A549 (cell line): ENCODE measurements at places on chromosomes 6 and 20.
A peak's percentile ranks its signal among the peaks of the same experiment; 100 is the strongest.

GRCh38 chr6:150076196-150076893 lies 7.4 kb upstream of the ULBP3 start:
- peak; percentile 6 for DNase-seq

DNA sequence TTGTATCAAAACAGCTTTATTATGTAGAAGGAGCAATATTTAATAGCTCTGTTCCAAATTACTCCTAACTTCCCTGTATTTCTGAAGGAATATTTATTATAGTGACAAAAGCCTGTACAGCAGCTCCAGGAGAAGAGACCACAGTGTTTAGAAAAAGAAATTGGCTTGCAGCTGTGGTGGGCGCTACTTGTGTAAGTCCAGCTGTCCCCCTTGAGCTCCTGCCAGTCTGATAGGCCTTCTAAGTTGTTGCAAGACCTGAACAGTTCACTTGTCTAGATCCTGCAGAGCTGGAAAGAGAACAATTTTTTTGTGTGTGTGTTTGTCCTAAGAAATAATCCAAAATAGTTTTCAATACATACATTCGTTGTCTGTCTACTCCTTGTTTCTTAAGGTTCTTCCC lies 86.6 kb downstream of the JARID2 start:
- no peak for DNase-seq

DNA sequence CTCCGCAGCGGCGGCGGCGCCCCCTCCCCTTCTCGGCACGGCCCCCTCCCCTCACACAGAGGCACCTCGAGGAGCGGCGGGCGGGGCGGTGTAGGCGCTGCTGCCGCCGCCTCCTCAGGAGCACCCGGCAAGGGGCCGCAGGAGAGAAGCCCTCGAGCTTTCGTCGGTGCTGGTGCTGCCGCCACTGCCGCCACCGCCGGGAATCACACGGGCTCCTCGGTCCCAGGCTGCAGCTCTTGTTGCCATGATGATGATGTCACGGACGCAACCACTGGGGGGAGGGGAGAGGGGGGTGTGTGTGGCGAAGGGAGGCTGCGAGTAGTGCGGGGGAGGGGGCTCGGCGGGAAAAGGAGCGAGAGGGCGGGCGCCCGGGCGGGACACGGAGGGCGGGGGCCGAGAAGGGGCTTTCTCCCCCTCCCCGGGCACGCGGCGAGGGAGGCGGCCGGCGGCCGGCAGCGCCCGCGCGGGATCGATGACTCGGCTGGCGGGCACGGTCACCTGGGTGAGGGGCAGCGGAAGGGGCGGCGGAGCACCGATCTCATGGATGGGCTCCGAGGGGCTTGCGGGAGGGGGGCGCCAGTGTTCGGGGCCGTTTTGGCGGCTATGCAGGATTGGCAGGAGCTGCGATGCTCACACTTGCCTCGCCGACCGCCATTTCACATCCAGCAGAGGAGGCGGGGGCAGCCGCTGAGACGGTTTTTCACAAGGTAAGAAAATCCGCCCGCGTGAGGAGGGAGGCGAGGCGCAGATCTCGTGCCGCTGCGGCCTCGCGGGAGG lies at the start of gene REV3L:
TSS of gene REV3L (minus strand) at position 260 of the 777 bp plus-strand sequence. CDS start 330 bp downstream, outside the sequence.
- peak; percentile 49 for DNase-seq

DNA sequence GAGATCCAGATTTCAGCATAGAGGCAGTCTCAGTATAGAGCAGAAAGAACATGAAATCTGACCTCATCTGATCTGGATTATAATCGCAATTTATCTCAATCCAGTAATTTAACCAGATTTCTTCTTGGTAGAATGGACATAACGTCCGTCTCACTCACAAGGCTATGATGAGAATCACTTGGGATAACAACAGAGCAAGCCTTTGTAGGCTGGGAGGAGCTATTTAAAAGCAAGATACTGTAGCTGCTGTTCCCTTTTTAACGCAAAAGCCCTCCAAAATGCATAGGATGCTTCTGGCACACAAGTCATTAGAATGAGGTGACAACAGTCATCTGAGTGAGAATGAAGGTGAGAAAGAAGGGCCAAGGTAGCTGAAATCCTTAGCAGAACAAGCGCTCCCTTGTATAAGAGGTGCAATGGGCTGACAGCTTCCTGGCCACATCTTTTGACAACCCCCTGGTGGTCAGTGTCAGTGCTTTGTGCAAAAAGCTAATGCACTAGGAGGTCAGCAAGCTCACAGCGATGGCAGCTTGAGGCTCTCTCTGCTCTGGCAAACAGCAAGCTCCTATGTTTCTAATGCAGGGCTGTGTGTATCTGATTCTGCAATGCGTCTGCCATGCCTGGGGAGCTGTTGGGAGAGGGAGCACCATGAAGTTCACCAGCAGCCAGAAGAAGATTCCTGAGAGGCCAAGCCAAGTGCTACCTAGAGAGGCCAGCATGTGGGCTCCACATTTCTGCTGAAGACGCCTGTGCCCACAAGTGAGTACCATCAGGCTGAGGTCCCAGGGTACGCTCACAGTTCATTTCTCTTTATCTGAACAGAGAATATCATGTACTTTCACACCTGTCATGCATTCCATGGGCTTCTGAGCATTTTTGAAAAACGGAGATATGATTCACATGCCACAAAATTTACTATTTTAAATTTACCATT lies 16.2 kb downstream of the METTL24 start:
- DNase-seq, result peak; percentile 28

GRCh38 chr20:35359335-35359950 lies 52.3 kb downstream of the UQCC1 start:
- no peak for DNase-seq

GRCh38 chr20:21110811-21111210 lies 4.7 kb upstream of the LINC00237 start:
- DNase-seq, result no peak

GRCh38 chr6:150535151-150535804 lies 64.4 kb upstream of the PLEKHG1 start:
- no peak for DNase-seq

DNA sequence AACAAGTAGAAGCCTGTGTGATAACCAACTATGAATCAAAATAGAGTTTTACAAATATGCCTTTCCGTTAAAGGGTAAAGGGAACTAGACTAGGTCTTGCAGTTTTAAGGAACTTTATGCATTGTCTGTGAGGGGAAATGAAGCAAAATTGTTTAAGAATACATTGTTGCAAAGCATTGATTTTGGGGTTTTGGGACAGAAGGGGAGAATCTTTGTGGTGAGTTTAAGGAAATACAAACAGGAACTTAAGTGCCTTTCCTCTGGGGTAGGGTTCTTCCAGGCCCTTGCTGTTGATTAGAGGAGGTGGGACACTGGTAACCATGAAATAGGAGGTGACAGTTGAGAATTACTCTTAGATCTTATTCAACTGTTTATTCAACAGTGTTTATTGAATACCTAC lies 4.7 kb downstream of the MAPK14 start:
- no peak for DNase-seq

DNA sequence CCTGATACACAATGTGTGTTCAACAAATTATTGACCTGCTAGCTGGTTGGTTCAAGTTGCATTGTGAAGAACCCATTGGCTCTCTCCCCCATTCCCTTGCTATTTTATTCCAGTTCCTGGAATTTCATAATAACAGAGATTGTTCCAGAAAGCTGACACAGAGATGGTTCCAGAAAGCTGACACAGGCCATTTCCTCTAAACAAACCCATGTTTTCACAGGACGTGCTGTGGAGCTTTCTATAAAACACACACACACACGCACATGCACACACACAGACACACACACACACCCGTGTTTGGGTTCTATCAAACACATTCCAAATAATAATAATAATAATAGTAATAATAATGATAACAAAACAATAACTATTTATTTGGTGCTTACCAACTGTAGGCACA lies 259.1 kb downstream of the CLIC5 start:
- DNase-seq, result no peak

GRCh38 chr6:148212366-148212765 lies 130.3 kb upstream of the SASH1 start:
- DNase-seq, result no peak

DNA sequence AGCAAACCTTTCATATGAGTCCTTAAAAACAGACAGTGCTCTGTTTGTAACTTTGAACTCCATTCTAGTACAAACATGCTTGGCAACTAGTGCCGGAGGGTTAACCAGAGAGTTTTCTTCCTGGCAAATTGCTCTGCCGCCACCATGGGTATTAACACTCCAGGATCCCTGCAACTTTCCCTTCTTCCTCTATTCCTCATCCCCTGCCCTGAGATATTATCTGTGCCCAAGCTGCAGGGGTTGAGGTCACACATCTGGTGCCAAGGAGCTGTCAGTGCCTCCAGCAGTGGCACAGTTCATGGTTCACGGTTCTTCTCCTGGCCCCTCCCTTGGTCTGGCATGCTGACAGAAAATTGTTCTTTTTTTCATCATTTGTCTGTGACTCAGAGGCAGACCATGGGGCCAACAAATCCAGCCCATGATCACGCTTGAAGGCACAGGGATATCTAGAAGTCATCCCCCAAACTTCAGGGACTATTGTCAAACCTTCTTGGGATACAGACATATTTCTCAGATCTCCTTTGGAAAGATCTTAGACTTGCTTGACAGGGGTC lies 77.5 kb downstream of the ATXN1 start:
- no peak for DNase-seq

DNA sequence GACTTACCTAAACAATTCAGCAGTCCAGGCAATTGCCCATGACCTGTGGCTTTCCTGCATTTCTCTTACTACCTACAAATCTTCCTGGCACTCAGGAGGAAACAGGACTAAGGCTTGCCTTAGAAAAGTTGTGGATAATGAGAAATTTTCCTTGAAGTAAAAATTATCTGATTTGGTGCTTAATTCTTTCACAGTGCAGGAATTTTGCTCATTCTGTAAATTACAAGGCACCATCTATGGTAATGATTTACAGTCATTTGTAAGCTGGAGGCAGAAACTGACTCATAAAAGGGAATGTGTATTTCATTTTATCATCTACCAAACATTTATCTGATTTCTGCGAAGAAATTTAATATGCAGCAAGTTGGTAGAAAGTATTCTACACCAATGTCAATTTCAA lies 211.5 kb upstream of the FKBP1C start:
- DNase-seq, result no peak

DNA sequence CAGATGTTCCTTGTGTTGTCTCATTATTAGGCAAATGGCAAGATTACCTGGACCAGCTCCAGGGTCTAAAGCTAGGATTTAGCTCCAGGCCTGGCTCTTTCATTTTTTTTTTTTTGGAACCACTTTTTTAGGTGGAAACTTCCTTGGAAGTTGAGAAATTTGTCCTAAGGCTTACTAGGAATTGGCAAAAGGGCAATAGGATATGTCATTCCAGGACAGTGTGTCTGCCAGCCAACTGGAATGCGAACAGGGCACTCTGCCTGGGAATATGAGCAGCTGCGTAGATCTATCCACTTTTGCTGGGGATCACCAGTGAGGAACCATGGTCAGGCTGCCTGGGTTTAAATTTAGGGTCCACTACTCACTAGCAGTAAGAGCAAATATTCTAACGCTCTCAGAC lies 304.0 kb downstream of the TSHZ2 start:
- no peak for DNase-seq

GRCh38 chr6:156189195-156189594 lies 588.0 kb upstream of the ARID1B start:
- DNase-seq, result no peak

DNA sequence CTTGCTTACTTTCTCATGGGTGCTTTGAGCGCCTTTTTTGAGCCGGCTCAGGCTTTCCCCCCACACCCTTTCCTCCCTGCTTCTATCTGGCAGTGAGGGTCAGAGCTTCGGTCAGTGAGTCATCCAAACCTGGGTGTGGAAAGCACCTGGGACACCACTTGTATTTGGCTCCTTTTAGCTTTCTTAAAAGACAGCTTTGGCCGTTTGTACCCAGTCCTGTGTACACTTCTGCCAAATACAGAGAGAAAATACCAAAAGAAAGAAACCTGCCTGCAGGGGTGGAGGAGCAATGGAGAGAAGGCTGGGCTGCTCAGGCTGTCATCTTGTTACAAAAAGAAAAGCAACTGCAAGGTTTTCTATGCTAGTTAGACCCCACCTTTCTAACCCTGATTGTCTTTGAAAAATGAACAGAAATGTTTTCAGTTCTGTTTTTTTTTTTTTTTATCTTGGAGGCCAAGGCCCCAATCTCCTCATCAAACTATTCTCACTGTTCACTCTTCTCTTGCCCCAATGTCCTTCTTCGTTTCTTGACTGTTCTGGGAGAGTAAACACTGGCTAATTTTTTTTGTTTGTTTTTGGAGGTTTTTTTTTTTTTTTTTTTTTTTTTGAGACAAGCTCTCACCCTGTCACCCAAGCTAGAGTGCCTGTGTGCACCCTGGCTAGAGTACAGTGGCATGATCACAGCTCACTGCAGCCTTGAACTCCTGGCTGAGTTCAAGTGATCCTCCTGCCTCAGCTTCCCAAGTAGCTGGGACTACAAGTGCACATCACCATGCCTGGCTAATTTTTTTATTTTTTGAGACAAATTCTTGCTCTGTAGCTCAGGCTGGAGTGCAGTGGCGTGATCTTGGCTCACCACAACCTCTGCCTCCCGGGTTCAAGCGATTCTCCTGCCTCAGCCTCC lies 76.4 kb downstream of the SSR1 start:
- DNase-seq, result no peak

DNA sequence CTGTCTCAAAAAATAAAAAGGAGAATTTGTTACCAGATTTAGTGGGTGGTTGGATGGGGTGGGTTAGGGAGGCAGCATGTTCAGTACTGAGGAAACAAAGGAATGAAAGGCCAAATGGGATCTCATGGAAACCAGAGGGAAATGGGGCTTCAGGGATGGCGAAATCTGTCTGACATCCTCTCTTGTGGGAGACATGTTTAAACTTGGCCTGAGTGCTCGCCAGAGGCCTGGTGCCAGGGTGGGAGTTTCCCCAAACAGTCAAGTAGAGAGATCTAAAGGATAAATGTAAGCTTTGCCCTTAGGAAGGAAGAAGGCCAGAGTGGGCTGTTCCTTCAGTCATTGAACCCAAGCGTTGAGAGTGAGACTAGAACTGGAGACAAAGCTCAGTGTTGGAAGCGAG lies 61.9 kb upstream of the AKIRIN2 start:
- no peak for DNase-seq

- no peak for DNase-seq
These were observed 94.2 kb upstream of the MYL9 start for GRCh38 chr20:36447101-36447500.

GRCh38 chr6:87798393-87799278 lies 96.6 kb upstream of the AKIRIN2 start:
- no peak for DNase-seq

DNA sequence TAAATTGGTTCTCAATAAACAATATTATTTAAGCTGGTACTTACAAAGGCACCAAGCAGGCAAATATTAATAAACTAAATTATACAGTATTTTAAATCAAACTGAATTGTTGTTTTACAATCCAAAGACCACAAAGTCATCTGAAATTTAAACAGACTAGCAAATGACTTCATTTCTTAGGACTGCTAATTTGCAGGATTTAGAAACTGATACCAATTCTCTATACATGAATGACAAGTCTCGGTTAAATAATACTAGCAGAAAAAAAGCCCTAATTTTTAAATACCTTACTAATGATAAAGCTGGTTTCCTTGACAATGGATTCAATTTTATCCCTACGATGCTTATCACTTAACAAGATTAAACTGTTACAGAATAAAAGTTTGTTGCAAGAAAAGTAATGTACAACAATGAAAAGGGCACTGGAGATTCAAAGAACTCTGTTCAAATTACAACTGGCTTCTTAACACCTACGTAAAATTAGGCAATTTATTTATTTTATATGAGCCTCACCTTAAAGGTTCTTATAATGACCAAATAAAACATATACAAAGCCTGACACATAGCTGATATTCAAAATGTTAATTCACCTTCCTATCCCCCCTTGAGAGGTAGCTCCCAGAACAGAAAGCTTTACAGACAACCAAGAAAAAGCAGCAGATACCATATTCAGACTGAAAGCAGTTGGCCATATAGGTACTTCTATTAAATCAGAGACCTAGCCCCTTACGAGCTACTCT lies 33.1 kb downstream of the HBS1L start:
- DNase-seq, result no peak

GRCh38 chr6:14851281-14851680 lies 394.6 kb upstream of the JARID2 start:
- DNase-seq, result no peak
